Type B pancreatic cell (in vitro differentiated cells): ENCODE measurements at places on chromosomes 12 and 14. TPM values are rescaled to one million over a fixed set of nuclear protein-coding genes. Genes with fewer than 3 reads are reported as not detected.

The TAMALIN gene
- total RNA-seq: 4.2 and 16.5 TPM in 2 replicates

The KSR2 gene
- 2.0 and 4.7 TPM in 2 replicates for total RNA-seq

- no peak overlapping the region for H3K27ac ChIP-seq
- H3K4me1 ChIP-seq: peaks cover 19% of the 10 kb centered on the region
- no peak overlapping the region for H3K4me3 ChIP-seq
- no peaks in the 10 kb centered on the region for H3K27me3 ChIP-seq
These were observed 103.3 kb downstream of the RBM19 start for GRCh38 chr12:113862590-113863454.

DNA sequence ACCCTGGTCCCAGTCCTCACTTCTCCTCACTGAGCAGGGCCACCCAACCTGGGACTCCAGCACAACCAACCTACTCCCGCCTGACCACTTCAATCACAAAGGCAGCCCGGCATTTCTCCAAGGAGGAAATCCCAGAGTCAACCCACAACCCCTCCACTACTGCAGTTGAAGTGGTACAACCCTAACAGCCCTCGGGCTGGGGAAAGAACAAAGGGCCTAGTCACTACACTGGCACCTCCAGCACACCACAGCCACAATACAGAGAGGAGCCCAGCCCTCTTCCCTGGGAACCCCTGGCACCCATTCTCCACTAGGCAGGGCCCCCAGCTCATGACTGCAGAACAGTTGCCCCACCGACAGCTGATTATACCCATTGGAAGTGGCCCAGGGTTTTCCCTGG is 13.7 kb upstream of the OR5AU1 start:
- H3K4me3 ChIP-seq: no peak overlapping the region
- peaks cover 18% of the 10 kb centered on the region for H3K27me3 ChIP-seq

The CRACR2A gene
- total RNA-seq: 1.9 and 2.7 TPM in 2 replicates

GRCh38 chr14:85824526-85824925 is 294.6 kb downstream of the FLRT2 start:
- H3K36me3 ChIP-seq: no peaks in the 10 kb centered on the region
- no peaks in the 10 kb centered on the region for H3K4me1 ChIP-seq
- H3K27me3 ChIP-seq: peaks cover 7% of the 10 kb centered on the region

The CS gene
- 278 and 290 TPM in 2 replicates for total RNA-seq

The C12orf42 gene
- total RNA-seq: not detected in 2 replicates

DNA sequence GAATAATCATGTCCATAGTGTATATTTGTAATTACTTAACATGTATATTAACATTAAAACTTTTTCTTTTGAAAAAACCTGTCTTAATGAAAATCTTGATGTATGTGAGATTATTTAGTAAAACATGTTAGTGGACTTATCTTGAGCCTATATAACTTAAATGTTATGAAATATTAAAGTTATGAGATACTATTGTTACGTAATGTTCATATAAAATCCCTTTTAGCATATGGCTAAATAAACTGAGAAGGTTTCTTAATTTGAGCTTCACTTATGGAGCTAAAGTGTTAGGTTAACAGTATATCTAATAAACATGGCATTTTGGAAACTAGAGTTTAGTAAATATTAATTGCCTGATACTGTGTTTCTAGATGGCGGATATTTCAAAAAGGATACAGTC is 59.9 kb downstream of the MIA2 start:
- H3K4me3 ChIP-seq: no peak overlapping the region
- peaks cover 18% of the 10 kb centered on the region for H3K36me3 ChIP-seq
- no peak overlapping the region for H3K27ac ChIP-seq
- H3K27me3 ChIP-seq: no peaks in the 10 kb centered on the region

The MYBPC1 gene
- total RNA-seq: 5.2 and 18.0 TPM in 2 replicates

The ANKS1B gene
- total RNA-seq: 4.7 and 7.6 TPM in 2 replicates

DNA sequence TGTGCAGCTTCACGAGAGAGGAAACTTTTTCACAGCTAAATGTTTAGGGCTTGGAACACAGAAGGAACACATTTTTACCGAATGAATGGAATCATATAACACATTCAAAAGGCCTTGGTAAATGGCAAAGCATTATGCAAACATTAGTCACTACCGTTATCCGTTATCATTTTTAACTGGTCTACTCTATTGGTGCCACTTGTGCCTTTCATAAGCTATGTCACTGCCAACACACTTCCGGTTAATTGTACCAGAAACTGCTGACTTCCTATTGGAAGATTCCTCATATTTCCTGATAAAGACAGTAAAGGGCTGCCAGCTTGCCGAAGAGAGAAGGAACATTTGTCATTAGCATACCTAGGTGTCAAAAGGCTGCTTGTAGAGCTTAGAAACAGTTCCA is 169.2 kb downstream of the APAF1 start:
- H3K4me1 ChIP-seq: peaks cover 38% of the 10 kb centered on the region
- no peak for DNase-seq
- H3K36me3 ChIP-seq: no peaks in the 10 kb centered on the region
- peaks cover under 1% of the 10 kb centered on the region for H3K27me3 ChIP-seq
- no peak overlapping the region for H3K27ac ChIP-seq

The PPP2R5E gene
- total RNA-seq: 47.3 and 50.8 TPM in 2 replicates

- H3K27me3 ChIP-seq: no peaks in the 10 kb centered on the region
- no peaks in the 10 kb centered on the region for H3K4me1 ChIP-seq
- peaks cover 3% of the 10 kb centered on the region for H3K36me3 ChIP-seq
- no peak overlapping the region for H3K27ac ChIP-seq
- DNase-seq: no peak
- H3K4me3 ChIP-seq: no peak overlapping the region
These were observed 49.5 kb upstream of the SRP54 start for GRCh38 chr14:34933301-34933700.

The NR2C1 gene
- total RNA-seq: 26.0 and 51.5 TPM in 2 replicates
